ENCODE measurements at places on chromosomes 2 and 18.
A peak's percentile ranks its signal among the peaks of the same experiment; 100 is the strongest.

DNA sequence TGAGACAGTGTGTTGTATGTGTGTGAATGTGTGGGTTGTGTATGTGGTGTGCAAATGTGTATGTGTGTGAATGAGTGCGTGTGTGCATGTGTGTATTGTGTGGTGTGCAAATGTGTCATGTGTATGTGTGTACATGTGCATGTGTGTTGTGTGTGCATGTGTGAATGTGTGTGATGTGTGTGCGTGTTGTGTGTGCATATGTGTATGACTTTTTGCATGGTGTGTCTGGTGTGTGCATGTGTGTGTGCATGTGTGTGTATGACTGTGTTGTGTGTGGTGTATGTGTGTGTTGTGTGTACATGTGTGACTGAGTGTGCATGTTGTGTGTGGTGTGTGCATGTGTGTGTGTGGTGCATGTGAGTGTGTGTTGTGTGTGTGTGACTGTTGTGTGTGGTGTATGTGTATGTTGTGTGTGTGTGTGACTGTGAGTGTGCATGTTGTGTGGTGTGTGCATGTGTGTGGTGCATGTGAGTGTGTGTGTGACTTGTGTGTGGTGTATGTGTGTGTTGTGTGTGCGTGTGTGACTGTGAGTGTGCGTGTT is 268.3 kb downstream of the DCDC2C start:
- DNase-seq = no peak

GRCh38 chr2:135510577-135510976 is 20.4 kb downstream of the ZRANB3 start:
- DNase-seq = no peak

DNA sequence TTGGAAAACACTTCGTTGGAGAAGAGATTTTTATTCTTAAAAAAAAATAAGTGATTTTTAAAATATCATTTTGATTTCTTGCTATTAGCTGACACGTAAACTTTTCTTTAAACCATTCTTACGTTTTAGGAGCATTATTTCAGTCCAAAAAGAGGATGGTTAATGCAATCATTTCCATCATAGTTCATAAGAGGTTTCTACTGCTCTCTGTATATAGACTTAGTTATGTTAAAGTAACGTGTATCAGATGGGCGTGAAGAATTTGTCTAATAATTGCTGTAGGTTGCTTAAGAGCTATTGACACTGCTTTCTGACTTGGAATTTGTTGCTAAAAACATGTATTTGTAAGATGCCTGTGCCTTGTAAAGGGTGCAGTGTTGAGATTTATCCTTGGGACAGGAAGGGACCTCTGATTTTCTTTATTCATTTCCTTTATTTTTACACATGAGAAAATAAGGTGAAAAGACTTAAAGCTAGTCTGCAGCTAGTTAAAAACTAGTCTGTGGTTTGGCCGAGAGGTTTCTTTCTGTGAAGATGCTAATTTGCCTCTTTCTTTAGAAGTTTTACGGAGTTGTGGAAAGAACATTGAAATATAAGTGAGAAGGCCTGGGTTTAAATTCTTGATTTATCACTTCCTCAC is 2.9 kb downstream of the ANKRD12 start:
- no peak for DNase-seq

DNA sequence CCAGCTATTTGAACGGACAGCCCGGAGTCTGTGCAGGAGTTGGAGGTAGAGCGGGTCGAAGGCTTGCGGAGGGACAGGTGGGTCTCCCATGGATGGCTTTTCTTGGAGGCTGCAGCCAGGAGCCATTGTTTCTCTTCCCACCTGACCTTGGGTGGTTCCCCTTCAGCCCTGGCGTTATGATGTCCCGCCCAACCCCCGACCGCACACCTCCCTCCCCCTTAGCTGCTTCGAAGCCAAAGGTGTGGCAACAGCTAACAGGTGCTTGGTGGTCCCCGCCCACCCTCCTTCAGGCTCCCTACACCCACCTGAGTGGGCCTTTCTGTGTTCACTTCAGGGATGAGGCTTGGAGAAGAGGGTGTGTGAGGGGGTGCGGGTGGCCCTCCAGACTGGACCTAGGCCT is 62.7 kb downstream of the HPCAL1 start:
- no peak for DNase-seq

GRCh38 chr2:176091329-176092258 is 927 bp upstream of the HOXD13 start:
- DNase-seq = no peak

DNA sequence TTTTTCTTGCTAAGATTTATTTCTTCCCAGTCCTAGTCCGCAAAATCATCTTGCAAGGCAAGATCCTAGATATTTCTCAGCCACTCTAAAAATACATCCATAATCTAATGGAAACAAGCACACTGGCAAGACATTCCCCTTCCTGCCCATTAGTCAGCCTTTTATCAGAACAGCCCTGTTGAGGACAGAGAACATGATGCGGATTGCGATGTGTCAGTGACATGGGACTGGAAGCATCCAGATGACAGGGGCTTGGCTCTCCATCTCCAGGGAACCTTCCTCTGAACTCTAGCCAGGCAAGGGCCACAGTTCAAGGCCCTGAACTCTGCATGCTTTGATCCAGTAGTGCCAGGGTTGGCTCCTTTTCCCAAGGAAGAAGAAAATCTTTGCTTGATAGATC is 70.0 kb downstream of the VSNL1 start:
- DNase-seq = no peak

DNA sequence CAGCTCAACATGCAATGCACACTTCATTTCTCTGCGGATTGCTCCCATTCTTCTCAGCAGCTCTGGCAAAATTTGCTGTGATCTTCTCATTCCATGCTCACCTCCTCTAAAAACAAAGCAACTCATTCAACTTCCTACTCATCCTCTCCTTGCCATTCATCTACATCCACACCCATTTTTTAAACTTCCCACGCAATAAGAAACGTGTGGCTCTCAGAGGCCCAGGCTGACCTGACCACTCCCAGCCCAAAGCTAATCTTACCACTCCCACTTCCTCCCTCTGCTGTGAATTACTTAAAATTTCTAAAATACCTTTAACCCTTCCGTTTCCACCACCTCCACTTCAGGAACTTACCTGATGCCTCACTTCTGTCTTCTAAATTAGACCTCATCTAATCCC is 15.2 kb downstream of the ABCB11 start:
- no peak for DNase-seq

DNA sequence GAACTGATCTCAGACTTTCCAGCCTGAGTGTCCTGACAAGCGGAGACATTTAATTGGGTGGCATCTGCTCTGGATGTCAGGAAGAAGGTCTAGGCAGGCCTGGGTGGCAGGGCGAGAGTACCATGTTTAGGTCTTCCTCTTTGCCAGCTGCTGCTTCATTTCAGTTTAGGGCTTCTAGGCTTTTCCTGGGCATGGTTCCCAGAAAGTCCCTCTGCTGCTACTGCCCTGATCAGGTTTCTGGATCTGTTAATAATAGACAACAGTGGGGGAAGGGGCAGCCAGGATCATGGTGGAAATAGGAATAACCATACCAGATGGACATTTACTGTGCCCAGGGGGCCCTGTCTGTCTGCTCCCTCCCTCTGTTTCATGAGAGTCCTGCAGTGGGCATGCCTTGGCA is 2.3 kb upstream of the PLCD4 start:
- DNase-seq = no peak

DNA sequence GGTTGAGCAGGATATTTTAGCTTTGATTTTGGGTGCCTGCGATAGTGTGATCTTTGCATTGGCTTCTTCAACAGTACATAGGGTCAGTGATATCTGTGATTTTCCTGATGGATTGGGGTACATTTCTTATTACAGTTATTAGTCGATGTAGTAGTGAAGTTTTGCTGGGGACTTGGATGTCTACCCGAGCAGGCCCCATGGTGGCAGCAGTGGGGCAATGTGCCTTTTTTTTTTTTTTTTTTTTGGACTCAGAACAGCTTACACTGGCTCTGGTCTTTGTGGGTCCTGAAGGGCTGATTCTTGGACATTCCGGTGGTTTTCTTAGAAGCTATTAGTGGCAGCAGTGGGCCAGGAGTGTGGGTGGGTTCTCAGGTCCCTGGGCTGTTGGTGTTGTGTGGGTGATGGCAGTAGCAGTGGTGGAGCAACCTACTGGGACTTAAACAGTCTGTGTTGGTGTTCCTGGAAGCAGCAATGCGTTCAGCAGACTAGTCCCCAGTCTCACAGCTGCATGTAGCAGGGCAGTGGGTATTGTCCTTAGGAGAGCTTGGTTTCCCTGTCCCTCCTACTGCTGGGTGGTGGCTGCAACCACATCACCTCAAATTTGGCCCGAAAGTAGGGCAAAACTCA is 53.7 kb upstream of the SLC4A10 start:
- no peak for DNase-seq

DNA sequence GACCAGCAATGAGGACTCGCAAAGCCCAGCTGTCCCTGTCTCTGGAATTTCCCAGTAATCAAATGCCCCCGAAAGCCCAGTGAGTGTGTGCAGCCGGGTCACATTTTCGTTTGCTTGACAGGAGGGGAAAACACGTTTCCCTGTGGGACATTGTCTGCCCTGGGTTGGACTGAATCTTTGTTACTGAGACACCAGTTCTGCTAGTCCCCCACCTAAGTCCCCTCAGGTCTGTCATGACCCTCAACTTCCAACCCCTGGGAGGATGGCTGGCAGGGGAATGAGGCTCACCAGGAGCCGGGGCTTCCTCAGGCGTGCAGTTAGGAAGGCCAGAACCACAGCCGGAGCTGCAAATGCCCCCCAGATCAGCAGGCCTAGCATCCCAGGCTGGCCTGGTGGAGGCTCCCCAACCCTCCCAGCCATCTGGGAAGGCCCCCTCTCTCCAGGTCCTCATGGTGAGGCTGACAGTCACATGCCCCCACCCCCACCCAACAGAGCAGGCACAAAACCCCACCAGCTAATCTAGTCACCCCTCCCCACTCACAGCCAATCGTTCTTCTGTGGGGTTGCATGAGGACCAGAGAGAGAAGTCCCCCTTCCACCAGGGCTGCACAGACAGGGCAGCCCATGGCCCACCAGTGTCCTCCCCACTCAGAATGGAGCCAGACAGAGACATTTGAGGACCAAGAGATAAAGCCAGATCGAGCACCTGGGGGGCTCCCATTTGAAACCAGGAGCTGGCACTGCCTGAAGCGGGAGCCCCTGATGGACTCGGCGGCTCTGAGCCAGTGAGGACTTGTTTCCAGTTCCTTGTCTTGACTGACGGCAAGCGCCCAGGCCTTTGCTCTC is 33.6 kb downstream of the CYP26B1 start:
- no peak for DNase-seq

DNA sequence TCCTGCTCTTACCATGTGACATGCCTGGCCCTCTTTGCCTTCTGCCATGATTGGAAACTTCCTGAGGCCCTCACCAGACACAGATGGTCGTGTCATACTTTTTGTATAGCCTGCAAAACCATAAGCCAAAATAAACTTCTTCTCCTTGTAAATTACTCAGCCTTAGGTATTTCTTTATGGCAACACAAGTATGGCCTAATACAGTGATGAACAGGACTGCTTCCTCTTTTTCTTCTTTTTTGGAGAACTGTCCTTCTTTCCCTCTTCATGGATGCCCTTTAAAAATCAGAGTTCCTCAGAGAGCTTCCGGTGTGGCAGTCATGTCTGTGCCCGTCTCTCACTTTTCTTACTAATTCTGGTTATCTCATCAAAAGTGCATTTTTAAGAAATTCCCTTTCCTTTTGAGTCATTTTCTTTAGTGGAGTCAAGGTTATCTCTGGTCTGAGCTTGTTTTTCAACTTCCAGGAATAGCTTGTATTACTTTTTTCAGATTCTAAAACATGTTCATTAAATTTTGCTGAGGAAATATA is 9.2 kb upstream of the IL1A start:
- DNase-seq = no peak

DNA sequence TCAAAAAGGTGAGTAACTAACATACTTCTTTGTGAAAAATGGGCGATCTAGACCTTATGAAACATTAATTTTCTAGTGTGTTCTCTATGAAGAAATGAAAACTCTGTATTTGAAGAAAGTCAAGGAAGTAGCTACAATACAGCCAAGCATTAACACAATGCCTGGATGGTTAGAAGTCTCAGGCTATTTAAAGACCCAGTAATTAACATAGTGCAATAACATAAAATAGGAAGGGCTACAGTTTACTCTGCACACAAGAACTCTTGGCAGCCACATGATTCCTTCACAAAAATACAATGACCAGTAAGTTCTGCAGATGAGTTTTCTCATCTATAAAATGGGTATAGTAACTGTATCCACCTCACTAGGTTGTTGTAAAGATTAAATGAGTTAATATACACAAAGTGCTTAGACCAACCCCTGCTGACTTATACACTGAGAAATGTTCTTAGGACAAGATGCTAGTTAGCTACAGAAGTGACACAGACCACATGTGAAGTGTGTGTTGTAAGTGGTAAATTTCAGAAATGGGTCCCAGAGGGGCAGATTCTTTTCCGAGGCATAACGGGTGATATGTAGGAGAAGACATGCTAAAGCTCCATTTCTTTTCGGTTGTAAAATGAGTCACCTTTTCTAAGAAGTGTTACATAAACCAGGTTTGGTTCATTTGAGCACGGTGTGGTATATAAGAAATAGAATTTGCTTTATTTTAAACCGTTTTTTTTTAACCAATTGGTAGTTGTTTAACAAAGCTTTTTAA is 61.8 kb downstream of the CXCR4 start:
- DNase-seq = no peak

- no peak for DNase-seq
These were observed 32.6 kb downstream of the ADCY3 start for GRCh38 chr2:24887307-24887874.

DNA sequence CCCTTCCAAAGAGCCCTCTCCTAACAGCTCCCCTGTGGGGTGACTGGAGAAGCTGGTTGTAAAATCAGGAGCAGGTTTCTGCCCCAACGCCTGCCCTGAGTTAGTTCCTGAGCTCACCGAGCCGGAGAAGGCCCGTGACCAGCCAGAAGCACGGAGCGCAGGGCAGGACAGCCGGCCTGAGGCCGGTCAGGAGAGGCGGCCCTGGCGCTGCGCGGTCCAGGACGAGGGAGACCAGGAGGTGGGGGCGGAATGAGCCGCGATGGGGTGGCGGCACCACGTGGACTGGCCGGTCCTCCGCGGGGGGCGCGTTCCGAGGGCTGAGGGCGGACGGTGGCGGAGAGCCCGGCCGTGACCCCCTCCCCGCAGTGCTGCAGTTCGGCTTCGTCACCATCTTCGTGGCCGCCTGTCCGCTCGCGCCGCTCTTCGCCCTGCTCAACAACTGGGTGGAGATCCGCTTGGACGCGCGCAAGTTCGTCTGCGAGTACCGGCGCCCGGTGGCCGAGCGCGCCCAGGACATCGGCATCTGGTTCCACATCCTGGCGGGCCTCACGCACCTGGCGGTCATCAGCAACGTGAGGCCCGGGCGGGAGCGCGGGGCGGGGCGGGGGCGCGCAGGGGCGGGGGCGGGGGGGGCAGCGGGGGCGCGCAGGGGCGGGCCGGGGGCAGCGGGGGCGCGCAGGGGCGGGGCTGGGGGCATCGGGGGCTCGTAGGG is 29.0 kb downstream of the ANO7 start:
- DNase-seq = peak; percentile 33

DNA sequence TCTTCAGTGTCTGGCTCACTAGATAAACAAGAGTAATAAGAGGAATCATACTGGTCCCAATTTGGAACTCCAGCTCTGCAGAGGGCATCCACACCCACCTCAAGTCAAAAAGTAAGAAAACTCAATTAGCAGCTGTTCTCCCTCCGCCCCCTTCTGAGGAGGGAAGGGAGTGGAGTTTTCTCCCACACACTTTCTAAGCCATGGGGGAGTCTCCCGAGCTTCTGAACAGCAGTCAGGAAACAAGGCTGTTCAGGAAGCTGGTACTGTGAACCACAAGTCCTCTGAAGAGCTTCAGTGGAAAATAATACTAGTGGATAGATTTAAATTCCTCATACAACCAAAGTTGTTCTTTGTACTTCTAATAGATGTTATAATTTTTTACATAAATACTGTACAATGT is 32.9 kb upstream of the SPTBN1 start:
- no peak for DNase-seq

GRCh38 chr2:71536226-71536671 is 82.9 kb downstream of the DYSF start:
- no peak for DNase-seq

GRCh38 chr2:47767880-47768609 is 14.9 kb upstream of the MSH6 start:
- DNase-seq = peak; percentile 70
